ENCODE measurements at places on chromosomes 3 and 15.

- no peak for DNase-seq
These were observed 2.6 kb downstream of the TNIK start for GRCh38 chr3:171457607-171458061.

DNA sequence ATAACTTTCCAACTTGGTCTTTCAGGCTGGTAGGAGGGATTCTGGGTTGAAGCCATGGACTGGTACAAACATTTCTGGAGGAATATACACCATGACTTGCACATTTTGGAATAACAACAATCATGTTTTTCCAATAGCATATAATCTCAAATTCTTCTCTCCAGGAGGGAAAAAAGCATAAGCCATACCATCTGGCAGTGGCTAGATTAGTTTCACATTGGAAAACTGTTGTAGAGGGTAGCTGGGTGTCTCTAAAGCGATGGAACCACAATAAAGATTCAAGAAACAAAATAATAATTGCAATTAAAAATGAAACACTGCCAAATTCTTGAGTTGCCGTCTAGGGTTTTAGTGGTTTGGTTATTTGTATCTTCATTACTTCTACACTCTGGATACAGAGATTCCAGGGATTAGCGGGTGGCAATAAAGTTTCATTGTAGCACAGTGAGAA, 278.5 kb upstream of the RASGRP1 start:
- peak; percentile 59 for DNase-seq

GRCh38 chr3:197746209-197746608, 3.5 kb upstream of the FYTTD1 start:
- no peak for DNase-seq

GRCh38 chr3:94693997-94694640, 631.3 kb downstream of the NSUN3 start:
- no peak for DNase-seq

DNA sequence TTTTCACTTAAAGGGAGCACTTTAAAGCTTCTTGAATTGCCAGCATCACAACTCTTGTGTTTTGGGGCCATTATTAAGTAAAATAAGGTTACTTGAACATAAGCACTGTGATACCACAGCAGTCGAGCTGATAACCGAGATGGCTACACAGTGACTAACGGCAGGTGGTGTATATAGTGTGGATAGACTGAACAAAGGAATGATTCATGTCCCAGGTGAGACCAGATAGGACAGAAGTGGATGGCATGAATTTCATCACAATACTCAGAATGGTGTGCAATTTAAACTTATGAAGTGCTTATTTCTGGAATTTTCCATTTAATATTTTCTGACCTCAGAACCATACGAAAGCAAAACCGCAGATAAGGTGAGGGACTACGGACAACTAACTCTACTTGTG, 40.2 kb downstream of the PBRM1 start:
- no peak for DNase-seq

Data from NCI-H2171 treated with DMSO at 0.1 percent for 48 hours (cell line).